ENCODE measurements at places on chromosomes 16 and 17. TPM values are rescaled to one million over a fixed set of nuclear protein-coding genes. Genes with fewer than 3 reads are reported as not detected.

The GCGR gene
- not detected for polyA plus RNA-seq

The DOC2A gene
- not detected for polyA plus RNA-seq

GRCh38 chr16:85173146-85173980, 61.1 kb upstream of the CIBAR2 start:
- DNase-seq, result no peak

GRCh38 chr16:69717066-69717465, 9.3 kb downstream of the NQO1 start:
- no peak for DNase-seq

DNA sequence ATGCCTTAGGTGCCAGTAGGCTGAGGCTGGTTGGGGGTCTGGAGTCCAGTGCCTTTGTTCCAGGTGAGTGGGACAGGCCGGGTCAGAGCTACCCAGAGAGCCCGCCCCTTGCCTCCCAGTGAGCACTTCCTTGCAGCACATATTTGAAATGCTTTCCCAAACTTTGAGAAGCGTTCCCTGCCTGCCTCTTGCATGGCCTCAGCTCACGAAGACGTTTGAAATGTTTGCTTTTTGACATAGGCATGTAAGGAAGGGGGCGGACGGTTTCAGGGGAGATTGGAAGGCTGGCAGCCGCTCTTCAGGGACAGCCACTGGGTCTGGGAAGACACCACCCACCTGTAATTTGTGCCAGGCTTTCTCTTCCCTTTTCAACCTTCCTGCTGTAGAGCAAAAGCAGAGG, 5.1 kb upstream of the FOXL1 start:
- no peak for DNase-seq

GRCh38 chr17:61403801-61404662, 4.4 kb downstream of the TBX2 start:
- DNase-seq, result no peak

DNA sequence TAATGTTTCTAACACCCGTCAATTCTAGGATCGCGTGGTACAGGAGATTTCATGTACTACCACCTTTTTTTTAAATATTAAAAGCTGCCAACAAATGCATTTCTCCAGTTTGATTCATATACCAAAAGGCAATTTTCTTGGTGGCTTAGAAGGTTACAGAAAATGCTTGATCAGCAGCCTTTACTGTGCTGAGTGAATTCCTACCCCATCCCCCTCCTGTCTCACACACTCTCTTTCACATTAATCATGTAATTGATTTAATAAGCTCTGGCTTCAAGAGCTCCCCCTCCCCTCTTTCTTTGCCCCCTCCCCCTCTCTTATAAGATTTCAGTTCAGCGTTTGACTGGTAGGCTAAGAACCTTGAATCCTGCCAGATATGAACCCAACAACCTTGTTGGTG, 110.5 kb downstream of the RBFOX1 start:
- DNase-seq, result no peak

All from naive thymus-derived CD8-positive, alpha-beta T cell (primary cell).